ENCODE measurements at places on chromosomes 13 and 19.

GRCh38 chr13:94414141-94414540 is 65.3 kb downstream of the DCT start:
- DNase-seq, result no peak

DNA sequence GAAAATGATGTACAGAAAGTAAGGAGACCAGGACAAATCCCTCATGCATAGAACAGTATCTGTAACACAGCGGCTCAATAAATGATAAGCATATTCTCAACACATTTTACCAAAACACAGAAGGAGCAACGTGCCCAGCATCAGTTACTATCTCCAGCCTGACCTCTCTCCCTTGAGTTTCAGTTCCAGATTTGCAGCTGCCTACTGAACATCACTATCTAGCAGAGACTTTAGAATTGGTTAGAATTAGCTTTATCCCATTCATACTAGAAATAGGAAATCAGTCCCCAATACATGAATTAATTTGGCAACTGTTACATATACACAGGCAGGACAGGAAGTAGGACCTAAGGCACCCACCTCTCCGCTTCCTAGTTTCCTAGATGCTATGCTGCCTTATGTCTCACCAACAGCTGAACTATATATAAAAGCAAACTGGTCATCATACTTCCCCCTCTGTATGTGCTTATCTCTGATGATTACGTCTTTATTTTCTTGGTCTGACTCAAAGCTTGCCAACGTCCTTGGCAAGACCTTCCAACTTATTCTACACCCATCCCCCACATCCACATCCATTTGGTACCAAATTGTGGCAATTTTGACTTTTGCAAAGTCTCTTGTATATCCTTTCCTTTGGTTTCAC is 61.1 kb downstream of the SACS start:
- DNase-seq, result no peak

GRCh38 chr13:42832341-42833096 is 51.1 kb downstream of the FAM216B start:
- no peak for DNase-seq

- no peak for DNase-seq
Measured at GRCh38 chr13:38429916-38430315, 80.3 kb downstream of the UFM1 start.

- peak; percentile 67 for DNase-seq
Measured at GRCh38 chr19:13099073-13099999, 3.3 kb downstream of the LYL1 start.

DNA sequence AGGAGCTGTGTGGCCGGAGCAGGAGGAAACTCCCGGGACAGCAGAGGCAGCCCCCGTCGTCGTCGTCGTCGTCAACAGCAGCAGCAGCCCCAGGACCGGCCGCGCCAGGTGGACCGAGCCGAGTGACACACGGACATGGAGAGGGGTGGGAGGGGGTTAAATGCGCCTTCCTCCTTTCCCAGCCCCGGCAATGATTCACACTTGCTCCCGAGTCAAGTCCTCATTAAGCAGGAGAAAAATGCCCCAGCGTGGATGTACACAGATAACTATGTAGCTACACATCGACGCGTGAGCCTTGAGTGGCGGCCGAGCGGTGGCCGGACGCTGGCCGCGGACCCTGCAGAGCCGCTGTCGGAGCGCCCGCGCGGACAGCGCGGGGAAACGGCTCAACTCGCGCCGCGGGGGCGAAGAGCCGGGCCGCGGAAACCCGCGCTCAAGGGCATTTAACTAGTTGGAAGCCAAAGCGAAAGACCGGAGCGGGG is 645 bp downstream of the UBL3 start:
- DNase-seq, result peak; percentile 25

DNA sequence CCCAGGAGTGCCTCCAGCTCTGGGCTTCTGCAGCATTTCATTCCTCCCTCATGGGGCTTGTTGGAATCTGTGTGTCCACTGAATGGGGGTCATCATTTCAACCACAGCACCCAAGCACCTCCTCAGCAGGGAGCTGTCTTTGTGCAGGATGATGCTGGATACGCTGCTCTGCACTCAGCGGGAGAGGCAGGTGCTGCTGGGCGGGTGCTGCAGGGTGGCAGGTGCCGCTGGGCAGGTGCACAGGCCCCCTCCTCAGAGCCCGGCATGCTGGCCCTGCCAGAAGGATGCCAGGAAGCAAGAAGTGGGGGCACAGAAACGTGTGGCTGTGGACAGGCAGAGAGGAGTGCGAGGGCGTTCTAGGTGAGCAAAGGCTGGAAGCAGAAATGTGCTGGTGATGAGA is 121.8 kb upstream of the VSTM2B start:
- no peak for DNase-seq

DNA sequence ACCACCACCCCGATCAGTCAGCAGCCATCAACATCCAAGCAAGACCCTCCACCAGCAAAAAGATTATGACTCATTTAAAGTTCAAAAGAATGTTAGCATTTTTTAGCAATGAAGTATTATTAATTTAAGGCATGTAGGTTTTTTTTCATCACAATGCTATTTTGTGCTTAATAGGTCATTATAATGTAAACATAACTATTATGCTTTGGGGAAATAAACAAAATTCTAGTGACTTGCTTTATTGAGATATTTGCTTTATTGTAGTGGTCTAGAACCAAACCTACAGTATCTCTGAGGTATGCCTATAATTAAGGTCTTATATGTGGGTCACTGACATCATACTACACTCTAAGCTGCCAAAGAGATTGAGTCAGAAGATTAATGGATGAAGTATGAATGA is 20.0 kb downstream of the KLF12 start:
- no peak for DNase-seq

DNA sequence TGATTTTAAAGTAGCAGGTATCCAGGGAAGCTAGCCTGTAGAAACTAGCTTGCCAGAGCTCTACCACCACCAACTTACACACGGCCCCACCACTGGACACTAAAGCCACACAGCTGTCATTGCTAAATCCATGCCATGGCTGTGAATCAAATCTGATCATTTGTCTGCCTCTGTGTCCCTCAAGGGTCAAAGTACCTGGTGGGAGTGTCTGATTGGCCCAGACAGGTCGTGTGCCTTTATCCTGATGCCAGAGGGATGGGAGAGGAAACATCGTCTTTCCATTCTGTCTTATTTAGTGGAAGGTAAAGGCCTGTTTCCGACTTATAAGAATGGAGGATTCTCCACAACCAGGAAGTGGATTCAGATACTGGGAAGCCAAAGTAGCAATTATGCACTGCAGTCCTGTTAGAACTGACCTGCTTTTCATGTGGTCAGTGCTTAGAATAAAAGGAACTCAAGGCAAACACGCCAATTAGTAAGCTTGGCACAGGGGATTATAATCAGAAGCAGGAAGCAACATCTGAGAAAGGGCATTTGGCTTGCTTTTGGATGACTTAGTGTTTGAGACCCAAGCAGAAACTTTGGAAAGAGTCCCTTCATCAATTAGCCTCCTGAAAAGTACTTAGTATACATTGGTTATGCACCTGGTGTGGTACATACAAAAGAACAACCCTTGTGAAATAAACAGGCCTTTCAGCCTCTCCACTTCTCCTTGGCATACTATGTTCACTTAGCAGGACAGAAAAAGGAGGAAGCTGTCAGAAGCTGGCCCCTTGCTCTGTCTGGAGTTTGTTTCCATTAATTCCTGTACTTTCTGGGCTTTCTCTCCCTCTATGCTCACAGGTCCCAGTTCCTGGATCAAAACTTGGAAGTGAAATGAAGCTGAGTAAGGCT is 192.4 kb downstream of the NUFIP1 start:
- no peak for DNase-seq

GRCh38 chr13:26482451-26483197 is 74.9 kb upstream of the WASF3 start:
- DNase-seq, result peak; percentile 14

DNA sequence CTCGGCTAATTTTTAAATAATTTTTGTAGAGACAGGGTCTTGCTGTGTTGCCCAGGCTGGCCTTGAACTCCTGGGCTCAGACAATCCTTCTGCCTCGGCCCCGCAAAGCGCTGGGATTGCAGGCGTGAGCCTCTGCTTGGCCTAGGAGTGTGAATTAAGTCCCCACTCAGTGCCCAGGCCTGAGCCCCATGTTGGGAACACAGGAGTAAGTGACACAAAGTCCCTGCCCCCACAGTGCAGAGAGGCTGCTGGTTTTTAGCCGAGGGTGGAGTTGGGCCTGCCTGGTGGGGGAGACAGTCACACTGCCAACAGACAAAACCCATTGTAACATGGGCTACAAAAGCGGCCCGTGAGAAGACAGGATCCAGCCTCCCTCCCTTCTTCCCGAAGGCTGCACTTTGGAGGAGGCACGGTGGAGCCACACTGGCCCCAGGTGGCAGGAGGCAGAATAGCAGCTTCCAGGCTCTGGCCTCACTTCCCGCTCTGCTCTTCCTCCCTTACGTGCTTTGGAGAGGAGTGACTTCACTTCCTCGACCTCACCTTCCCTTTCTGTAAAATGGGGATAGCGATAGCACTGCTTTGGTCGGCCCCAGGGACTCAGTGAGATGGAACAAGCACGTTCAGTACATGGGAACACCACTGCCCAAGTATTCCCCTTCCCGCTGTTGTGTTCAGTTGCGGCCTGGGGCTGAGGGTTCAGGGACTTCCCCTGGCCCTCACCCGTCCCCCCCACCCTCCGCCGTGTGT is 15.2 kb upstream of the EHD2 start:
- peak; percentile 30 for DNase-seq
